Immature natural killer cell (primary cell): ENCODE measurements at places on chromosomes 16 and 17.
A peak's percentile ranks its signal among the peaks of the same experiment; 100 is the strongest.

- DNase-seq, result peak; percentile 9
These were observed 13.3 kb upstream of the SDK2 start for GRCh38 chr17:73657473-73658116.

DNA sequence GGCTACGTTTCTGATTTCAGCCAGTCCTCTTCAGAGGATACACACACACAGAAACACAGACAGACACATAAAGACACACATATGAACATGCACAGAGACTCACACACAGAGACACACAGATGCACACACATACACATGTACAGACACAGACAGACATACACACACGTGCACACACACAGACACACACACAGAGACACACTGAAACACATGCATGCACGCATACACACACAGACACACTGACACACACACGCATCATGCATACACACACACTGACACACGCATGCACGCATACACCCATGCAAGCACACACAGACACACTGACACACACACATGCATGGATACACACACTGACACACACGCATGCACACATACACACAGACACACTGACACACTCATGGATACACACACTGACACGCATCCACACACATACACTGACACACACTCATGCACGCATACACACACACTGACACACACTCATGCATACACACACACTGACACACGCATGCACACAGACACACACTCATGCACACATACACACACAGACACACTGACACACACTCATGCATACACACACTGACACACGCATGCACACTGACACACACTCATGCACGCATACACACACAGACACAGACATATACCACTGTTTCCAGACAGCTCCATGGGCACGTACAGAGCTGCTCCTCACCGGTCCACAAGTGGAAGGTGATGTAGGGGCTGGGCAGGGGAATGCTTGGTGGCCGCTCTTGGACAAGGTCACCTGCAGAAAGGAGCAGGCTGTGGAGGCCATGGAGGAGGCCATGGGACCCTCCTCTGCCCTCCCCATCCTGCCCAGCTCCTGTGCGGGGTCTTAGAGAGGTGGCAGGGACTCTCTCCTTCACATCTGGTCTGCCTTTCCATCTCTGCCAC, 30.1 kb upstream of the MFSD6L start:
- DNase-seq, result no peak

GRCh38 chr16:57859331-57859730, 57.0 kb upstream of the KIFC3 start:
- no peak for DNase-seq

- DNase-seq, result no peak
These were observed 10.3 kb upstream of the BAHCC1 start for GRCh38 chr17:81384929-81385319.
